Hematopoietic multipotent progenitor cell (in vitro differentiated cells): ENCODE measurements at places on chromosomes 7 and 10. TPM values are rescaled to one million over a fixed set of nuclear protein-coding genes. Genes with fewer than 3 reads are reported as not detected.

NRAP gene
- total RNA-seq, result not detected

C10orf67 gene
- total RNA-seq, result not detected

NAT16 gene
- total RNA-seq, result not detected

ADARB2 gene
- total RNA-seq, result 1.1 TPM

PITX3 gene
- total RNA-seq, result not detected

CYP3A4 gene
- total RNA-seq, result not detected

TMEM196 gene
- total RNA-seq, result not detected

EPHB4 gene
- total RNA-seq, result 20.5 TPM

AKR1C4 gene
- not detected for total RNA-seq

AQP1 gene
- total RNA-seq, result 0.81 TPM

C10orf62 gene
- total RNA-seq, result not detected

CCDC146 gene
- total RNA-seq, result 1.9 TPM

UPK3B gene
- total RNA-seq, result 1.1 TPM

LRRTM3 gene
- total RNA-seq, result not detected

NPFFR1 gene
- under 0.01 TPM for total RNA-seq

TSPAN12 gene
- total RNA-seq, result 0.81 TPM

ERLIN1 gene
- total RNA-seq, result 33.9 TPM

PAPSS2 gene
- 0.54 TPM for total RNA-seq

H2BK1 gene
- not detected for total RNA-seq

FRAT1 gene
- total RNA-seq, result 11.0 TPM

OR13A1 gene
- under 0.01 TPM for total RNA-seq

AKR1D1 gene
- total RNA-seq, result not detected

NRCAM gene
- under 0.01 TPM for total RNA-seq

CTTNBP2 gene
- under 0.01 TPM for total RNA-seq

PGAM1 gene
- 117 TPM for total RNA-seq

ADAM22 gene
- total RNA-seq, result 7.0 TPM
